ENCODE measurements at places on chromosomes 1 and 21.
A peak's percentile ranks its signal among the peaks of the same experiment; 100 is the strongest.

GRCh38 chr1:21936366-21937031, 611 bp downstream of the HSPG2 start:
- DNase-seq, result no peak

GRCh38 chr1:193705554-193705981, 519.2 kb upstream of the B3GALT2 start:
- no peak for DNase-seq

DNA sequence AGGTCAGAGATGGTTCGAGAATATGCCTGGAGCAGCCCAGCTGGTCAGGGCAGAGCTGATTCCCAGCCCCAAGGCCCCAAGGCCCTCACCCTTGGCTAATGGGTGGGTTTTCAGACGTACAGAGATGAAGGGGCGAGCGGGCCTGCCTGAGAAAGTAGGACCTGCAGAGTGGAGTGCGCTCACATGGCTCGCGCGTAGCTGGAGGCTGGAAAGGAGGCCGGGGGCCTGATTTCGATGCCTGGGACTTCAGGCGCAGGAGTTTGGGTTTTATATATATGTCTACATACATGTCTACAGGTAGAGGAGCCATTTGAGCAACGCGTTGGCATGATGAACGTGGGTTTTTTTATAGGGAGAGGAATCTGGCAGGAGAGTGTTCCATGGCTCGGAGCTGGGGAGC, 8.9 kb downstream of the COQ8A start:
- no peak for DNase-seq

GRCh38 chr1:65953170-65953569, 160.5 kb downstream of the PDE4B start:
- no peak for DNase-seq

GRCh38 chr1:112529301-112529700, 20.5 kb downstream of the WNT2B start:
- no peak for DNase-seq

- DNase-seq, result no peak
Measured at GRCh38 chr1:30747033-30748008, 10.3 kb downstream of the LAPTM5 start.

DNA sequence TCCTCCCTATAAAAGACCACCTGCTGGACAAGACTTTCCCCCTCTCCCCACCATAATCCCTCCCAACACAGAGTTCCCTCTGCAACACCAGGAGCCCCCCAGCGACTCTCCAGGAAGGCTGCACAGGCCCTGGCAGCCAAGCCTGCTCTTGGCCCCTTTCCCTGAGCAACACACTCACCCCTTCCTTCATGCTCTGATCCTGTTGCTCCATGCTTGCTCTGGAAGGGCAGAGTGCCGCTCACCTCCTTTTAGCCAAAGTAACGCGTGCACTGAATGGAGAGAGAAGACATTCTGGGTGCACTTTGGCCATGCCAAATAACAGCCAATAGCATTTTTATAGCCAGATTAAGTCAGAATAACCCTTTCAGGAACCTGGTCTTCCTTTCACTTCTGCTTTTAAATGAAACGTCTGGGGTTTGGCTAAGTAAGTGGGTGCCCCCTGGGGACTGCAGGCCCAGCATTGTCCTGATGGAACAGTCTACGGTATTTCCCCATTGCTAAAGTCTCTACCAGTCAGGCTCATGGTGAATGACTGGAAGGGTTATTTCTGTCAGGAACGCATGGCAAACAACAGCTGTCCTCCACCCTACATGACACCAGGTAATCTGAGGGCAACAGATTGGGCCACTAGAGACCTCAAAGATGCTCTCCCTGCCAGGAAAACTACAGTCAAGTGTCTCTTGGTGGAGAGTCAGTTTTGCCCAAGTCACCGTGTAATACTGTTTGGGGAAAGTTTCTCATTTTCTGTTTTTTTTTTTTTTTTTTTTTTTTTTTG, at the start of gene SLC2A5:
TSS of gene SLC2A5 (minus strand) at position 310 of the 775 bp plus-strand sequence. CDS start at position 211, 99 bp downstream.
- DNase-seq, result no peak

- no peak for DNase-seq
Measured at GRCh38 chr1:193123751-193124150, 1.9 kb downstream of the CDC73 start.

- no peak for DNase-seq
Measured at GRCh38 chr1:10814312-10814711, 17.9 kb upstream of the CASZ1 start.

GRCh38 chr1:2637442-2638145, 4.8 kb upstream of the MMEL1 start:
- no peak for DNase-seq

GRCh38 chr1:165938844-165939243, 111.4 kb downstream of the UCK2 start:
- no peak for DNase-seq

DNA sequence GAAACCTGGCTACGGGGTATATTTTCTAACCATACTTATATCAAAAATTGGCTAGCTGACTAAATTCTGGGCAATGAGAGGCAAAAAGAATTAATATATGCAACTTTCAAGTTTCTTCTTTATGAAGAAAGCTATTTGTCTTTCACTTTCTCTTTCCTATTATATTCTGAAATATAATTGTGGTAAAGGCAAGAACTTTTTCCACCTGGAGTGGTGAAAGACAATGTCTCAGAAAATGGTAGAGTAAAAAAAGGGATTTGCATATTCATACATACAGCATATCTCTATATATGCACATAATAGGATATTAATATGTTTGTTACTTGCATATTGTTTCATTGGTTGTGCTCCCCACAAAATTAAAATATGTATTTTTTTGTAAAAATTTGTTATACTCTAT, 793.8 kb downstream of the PLA2G4A start:
- no peak for DNase-seq

DNA sequence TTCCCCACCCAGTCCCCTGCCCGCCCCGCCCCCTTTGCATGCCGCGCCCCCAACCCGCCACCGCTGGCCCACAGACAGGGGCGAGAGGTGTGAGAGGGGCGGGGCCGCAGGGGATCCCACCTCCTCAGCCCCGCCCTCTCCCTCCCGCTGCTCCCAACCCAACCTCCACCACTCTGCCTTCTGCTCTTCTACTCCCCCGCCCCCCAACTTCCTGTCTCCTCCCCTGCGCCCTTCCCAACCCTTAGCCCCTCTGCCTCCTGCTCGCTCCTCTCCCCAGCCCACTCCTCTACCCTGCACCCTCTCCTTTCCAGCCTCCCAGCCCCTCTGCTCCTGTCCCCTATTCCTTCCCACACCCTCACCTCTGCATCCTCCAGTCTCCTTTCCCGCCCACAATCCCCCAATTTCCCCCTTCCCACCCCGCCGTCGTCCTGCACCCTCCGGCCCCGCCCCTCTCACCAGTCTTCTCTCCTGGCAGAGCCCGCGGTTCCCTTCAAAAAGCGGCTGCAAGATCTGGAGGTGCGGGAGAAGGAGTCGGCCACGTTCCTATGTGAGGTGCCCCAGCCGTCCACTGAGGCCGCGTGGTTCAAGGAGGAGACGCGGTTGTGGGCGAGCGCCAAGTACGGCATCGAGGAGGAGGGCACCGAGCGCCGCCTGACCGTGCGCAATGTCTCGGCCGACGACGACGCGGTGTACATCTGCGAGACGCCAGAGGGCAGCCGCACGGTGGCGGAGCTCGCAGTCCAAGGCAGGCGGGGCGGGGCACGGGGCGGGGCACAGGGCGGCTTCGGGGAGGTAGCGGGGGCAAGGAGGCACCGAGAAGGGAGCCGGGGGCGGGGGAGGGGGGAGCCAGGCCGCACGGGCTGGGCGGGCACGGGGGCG, 5.4 kb downstream of the OBSCN start:
- peak; percentile 88 for DNase-seq

GRCh38 chr1:241142493-241142892, 214.5 kb downstream of the RGS7 start:
- no peak for DNase-seq

- no peak for DNase-seq
Measured at GRCh38 chr1:154605534-154605933, 2.5 kb downstream of the ADAR start.

DNA sequence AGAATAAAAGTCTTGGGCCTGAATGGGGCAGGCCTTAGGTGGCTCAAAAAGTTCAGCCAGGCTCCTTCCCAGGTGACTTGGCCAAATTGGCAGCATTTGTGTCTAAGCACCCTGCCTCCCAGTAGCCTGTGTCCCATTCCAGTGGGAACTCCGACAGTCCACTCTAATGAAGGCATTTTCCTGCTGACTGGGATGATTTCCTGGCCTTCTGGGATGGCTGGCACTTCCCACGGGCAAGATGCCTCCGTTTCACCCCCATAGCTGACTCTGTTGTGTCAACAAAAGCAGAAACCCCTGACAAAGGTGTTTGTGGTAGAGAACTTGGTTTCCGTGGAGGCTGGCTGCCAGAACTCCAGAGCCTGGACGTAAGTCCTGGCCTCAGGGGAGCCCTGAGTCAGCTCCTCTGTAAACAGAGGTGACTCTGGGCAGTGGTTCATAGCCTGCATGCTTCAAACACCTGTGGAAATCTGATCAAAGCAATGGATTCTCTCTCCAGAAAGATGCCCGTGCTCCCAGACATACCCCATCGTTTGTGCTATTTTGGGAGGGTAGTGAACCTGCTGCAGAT, 36.6 kb downstream of the WNT3A start:
- DNase-seq, result no peak

DNA sequence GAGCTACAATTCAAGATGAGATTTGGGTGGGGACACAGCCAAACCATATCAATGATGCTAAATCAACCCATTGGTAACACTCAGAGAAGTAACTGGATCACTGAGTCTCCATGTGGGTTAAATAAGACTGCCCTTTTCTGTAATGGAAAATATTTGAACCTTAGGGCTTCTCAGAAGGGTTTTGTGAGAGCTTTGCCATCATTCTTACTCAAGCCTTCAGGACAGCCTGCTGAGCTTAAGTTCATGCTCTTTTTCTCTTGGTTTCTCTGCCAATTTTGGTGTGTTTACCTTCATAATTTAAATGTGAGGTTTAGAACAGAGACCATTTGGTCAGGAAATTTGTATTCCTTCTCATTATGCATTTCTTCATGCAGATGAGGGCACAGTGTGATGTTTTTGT, 74.7 kb downstream of the DISC1 start:
- no peak for DNase-seq

DNA sequence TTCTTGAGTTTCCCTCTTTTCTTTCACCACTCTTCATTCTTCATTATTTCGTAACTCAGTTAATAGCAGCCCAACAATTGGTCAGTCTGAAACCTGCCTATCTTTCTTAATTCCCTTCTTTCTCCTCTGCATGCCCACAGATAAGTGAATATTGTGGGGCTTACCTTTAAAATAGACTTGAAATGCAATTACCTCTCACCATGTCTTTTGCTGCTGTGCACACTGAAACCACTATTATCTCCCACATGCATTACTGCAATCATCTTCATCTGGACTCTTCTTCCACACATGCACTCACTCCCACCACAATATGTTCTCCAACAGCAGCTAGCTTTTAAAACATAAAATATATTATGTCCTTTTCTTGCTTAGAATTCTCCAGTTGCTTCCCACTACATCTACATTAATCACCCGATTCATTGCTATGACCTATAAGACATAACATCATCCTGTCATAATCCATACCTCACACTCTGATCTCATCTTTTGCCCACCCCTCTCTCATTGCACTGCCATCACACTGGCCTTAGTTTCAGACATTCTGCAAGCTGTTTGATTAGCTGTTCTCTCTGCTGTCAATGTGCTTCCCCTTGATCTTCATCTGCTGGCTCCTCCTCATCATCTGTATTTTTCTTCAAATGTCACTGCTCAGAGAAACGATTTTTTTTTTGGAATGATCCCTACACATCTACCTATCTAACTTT, 304.8 kb downstream of the PTPRC start:
- no peak for DNase-seq

DNA sequence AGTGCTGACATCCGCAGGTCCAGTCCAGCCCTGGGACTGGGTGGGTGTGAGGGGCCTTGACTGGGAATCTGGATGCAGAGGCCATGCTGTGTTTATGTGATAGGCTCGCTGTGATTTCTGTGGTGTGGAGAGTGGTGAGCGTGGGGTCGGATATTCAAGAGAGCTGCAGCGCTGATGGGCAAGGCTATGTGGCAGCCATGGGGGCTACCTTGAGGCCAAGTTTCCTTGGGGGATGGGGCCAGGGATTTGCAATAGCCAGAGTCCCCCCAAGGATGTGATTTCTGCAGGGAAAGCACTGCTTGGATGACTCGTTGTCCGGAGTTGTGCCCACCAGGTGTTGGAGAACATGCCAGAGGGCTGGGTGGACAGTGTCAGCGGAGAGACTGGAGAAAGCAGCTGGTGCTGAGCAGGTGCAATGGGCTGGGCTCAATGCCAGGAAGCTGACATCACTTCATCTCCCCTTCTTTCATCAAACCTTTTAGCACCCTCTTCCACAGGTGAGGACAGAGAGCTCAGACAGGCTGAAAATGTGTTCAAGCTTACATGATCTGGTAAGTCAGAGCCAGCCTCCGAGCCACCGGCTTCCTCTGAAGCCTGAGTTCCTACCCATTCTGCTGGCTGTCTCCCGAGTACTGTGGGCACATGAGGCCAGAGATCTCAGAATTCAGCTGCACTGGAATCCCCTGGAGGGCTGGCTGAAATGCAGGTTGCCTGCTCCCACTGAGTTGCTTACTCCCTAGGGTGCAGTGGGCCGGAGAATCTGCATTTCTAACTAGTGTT, 132.9 kb downstream of the RHOU start:
- DNase-seq, result no peak

DNA sequence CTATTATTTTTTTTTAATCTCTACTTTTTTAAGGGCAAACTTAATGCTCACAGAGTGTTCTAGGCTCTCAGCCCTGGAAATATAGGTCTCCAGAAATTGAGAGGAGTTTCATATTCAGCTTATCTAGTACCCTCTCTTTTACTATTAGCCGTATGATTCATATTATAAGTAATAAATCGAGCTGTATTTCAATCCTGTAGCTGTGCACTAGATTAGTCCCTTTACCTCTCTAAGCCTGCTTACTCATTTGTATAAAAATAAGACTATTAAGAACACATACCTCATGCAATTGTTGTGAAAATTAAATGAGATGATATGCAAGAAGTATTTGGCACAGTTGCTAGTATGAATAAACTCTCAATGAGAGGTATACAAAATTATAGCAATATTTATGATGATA, 128.2 kb upstream of the HOOK1 start:
- no peak for DNase-seq

DNA sequence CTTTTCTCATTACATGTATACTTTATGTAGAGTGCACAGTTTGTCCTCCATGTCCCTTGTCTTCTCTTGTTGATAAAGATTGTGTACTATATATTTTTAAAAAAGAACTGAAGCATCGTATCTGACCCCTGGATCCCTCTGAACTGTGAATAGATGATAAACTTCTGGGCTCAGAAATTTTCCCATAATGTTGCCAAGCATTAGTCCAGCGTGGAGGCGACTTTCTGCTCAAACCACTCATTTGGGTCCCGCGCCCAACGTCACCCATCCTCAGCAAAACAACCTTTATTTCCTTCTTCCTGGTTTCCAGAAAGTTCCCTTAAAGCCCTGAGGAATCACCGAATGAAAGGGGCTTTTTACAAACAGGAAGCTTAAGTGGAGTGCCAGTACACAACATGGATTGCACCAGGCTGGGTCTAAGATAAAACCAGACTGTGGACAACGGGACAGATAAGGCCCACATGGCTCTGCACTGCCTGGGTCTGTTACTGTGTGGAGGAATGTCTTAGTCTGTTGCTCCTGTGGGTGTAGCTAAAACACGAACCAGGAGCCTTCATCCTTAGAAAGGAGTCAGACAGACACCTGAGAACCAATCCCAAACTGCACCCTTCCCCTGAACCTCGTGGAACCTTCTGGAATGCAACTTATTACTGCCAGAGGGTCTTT, 15.6 kb downstream of the EVA1C start:
- no peak for DNase-seq

Measured in activated CD4-positive, alpha-beta T cell treated with anti-CD3 and anti-CD28 coated beads for 24 hours (primary cell).